ENCODE measurements at places on chromosomes 3 and 15.

- DNase-seq = no peak
These were observed 31.7 kb downstream of the ATP2C1 start for GRCh38 chr3:130925628-130926027.

DNA sequence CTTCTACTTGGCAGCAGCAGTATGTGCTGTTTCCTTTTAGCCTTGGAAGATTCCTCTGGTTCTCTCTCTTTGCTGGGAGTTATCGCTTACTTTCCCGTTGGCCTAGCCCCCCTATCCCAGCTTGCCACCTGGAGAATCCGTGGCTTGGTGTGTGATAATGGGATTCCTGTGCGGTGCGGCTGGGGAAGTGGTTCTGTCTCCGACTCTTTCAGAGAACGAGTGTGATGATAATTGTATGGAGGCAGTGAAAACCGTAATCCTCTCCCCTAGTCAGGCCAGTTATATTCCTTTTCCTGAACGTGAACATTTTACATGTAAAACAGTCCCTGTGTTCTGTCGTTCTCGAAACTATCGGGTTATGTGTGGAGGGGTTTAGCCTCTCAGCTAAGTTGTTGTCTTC, 300.1 kb upstream of the C2CD4B start:
- DNase-seq = no peak

DNA sequence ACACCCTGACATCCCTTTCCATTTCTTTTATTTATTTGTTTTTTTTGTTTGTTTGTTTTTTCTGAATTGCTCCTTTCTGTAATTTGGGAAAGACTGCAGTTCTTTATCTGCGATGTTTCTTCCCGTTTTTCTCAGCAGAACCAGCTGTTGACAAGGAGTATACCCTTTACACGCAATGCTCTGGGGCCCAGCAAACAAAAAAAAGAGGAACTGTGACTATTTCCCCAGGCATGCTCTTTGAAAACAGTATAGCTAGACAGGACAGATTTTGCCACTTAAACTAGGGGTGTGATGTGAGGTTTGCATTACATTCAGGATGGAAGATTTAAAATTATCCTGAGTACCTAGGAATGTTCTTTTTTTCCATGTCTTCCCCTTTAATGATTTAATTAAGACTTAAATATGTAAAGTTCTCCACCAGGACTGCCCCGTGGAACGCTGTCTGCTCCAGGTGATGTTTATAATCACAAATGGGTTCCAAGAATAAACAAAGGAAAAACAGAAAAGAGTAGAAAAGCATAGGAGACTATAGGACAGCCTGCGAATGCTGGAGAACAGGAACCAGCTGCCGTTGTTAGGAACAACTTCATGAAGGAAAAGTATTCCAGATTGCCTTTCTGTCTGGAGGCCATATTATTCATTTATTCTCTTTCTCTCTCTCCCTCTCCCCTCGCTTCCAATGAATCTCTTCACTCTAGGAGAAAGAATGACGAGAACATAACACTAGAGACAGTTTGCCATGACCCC, 43.3 kb downstream of the TGFBR2 start:
- DNase-seq = no peak

DNA sequence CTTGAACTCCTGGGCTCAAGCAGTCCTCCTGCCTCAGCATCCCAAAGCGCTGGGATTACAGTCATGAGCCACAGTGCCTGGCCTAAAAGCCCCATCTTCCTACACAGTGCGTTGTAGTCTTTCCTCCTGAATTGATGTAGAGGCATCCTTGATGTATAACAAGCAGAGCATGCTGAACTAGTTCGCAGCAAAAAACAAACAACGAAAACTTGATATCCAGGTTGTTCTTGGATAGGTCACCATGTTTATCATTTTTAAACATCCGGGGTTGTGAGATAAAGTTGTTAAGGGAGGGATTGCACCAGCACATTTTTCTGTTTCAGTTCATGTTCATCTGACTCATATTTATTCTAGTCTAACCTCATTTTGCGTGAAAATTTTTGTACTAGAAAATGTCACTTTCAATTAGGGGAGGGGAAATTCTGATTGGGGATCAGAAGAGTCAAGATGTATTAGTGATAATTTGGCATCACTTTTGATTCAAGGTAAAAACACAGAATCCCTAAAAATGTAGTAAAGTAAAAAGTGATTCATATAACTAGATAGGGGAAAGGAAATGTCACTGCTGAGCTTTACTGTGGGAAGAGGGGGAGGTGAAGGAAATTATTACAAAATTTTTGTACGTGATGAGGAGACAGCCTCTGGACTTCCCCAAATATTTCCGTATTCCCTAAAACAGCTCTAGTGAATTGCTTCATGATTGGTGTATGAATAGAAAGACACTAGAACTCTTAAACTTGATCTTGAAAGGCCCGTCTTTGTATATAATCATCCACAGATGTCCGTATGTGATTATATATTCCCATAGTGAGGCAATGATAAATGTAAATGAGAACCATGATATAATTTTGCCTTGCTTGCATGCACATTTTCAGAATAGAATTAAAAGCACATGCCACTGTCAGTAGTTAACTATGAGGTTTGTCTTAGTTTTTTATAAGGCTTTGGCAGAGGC, 22.9 kb downstream of the RAB8B start:
- DNase-seq = no peak

- no peak for DNase-seq
These were observed 1.2 kb downstream of the OSBPL11 start for GRCh38 chr3:125594125-125594524.

DNA sequence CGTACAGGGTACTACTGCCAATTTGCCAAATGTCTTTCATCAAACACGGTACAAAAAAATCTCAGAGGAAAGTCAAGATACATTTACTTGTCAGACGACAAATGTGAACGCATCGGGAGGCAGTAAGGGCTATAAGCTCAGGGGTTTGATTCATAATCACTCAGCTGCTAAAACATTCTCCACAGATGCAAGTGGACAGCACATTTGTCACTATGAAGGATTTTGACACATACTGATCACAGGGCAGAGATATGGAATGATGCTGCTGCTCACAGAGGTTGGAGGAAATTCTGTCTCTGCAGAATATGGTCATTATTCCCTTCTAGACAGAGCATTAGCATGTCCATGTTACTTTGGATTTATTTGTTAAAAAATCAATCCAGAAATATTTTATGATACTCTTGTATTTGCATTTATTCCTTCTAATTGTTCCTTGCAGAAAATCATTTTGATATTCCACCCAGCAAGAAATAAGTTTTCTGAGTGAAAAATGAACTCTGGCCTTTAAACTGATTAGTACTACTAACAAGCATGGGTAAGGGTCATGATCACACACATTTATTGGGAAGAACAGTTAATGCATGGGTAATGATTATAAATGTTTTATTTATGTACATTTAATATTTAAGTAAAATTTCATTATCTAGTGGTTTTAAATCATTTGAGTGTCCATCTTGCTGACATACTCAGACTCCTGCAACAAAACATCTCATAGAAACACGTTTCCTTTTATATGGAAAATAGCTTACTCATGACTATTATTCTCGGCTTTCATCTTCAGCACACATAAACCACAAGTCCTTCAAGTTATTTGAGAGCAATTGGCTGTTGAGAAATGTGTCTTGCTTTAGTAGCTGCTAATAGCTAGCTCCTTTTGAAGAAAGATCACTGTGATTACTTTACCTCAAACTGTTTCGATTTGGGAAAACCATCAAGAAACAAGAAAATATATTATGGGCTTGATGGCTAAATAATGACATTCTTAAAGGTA, 559.3 kb downstream of the MECOM start:
- no peak for DNase-seq

GRCh38 chr3:100443690-100444089, 42.4 kb downstream of the LNP1 start:
- DNase-seq = no peak

GRCh38 chr3:128366136-128366535, 100.6 kb downstream of the DNAJB8 start:
- no peak for DNase-seq

DNA sequence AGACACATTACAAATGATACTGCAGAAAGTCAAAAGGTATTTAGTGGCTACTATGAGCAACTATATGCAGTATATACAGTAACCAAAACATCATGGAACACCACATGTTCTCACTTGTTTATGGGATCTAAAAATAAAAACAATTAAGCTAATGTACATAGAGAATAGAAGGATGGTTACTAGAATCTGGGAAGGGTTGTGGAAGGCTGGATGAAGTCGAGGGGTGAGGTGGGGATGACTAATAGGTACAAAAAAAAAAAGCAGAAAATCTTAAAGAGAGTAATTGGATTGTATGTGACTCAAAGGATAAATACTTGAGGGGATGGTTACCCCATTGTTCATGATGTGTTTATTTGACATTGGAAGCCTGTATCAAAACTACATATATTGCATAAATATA, 848.8 kb upstream of the GBE1 start:
- DNase-seq = no peak

DNA sequence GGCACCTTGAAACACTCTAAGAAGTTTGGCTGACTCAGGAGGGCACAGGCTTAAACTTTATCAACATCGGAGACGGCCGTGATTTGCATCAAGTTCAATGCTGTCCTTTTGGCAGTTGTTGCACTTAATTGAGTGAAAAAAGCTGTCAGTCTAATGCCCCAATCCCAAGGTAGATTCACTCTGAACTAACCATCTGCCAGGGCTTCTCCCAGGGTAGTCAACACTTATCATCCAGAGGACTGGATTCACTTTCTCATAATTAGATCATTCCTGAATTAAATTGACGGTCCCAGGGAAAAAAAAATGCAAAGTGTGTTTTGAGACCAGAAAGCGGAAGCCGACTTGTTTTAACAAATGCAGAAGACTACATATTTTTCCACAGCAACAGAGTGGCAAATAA, 28.5 kb downstream of the RORA start:
- no peak for DNase-seq

- no peak for DNase-seq
These were observed 20.9 kb downstream of the KAT2B start for GRCh38 chr3:20060974-20061685.

DNA sequence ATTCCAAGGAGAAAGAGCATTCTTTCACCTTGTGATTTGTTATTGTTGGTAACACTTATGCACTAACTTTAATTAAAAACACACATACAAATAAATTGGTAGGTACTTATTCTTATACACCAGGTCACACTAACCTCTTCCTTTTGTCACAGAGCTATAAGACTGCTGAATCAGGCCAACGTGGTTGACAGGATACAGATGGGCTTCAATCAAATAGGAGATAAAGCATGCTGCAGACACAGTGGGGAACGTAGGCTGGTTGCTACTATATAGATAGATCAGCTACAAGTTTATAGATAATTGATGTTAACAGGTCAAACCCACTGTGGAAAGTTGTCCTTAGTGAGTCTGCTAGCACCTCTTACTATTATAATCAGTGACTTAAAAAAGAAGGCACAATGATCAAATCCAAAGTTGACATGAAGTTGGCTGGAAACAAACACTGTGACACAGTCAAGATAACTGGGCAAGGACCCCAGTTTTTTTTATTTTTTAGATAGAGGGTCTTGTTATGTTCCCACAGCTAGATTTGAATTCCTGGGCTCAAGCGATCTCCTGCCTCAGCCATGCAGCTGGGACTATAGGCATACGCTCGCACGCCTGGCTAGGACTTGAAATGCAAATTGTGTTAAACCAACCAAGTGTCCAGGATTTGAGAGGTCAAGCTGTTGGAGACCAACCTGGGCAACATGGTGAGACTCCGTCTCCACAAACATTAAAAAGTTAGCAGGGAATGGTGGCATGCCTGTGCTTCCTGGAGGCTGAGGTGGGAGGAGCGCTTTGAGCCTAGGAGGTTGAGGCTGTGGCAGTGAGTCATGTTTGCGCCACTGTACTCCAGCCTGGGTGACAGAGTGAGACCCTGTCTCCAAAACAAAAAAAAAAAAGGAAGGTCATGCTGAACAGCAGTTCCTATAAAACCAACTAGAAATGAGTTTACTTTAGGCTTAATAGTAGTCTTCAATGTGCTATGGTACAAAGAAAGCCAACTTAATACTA, 97.9 kb upstream of the MEX3B start:
- DNase-seq = no peak

- no peak for DNase-seq
These were observed 122.6 kb upstream of the ARRDC4 start for GRCh38 chr15:97837896-97838295.

- no peak for DNase-seq
These were observed 18.5 kb downstream of the MIX23 start for GRCh38 chr3:122364490-122364889.

- no peak for DNase-seq
These were observed 54.4 kb downstream of the LARS2 start for GRCh38 chr3:45442679-45443253.

DNA sequence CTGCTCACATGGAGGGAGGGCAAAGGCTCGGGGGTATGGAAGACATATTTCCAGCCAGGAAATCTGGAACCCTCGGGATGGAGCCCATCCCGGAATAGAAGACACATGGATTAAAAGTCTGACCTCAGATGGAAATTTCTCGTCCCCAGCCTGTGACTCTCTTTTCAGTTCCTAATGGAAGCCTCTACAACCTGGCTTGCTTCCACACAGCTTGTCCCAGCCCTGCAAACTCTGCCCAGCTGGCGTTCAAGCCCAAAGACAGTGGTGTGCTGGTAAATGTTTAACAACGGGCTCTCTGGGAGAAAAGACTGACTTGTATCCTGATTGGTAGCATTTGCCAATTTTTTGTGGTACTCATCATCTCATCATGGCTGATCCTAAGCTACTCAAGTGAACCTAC, 35.6 kb upstream of the TLE3 start:
- DNase-seq = no peak

GRCh38 chr3:182713743-182714517, 79.4 kb upstream of the ATP11B start:
- no peak for DNase-seq

GRCh38 chr15:72176159-72176558, 21.4 kb downstream of the GRAMD2A start:
- no peak for DNase-seq

- no peak for DNase-seq
These were observed 1.3 kb downstream of the PXK start for GRCh38 chr3:58334013-58334321.

GRCh38 chr3:4814305-4814903, 164.8 kb upstream of the BHLHE40 start:
- DNase-seq = no peak

DNA sequence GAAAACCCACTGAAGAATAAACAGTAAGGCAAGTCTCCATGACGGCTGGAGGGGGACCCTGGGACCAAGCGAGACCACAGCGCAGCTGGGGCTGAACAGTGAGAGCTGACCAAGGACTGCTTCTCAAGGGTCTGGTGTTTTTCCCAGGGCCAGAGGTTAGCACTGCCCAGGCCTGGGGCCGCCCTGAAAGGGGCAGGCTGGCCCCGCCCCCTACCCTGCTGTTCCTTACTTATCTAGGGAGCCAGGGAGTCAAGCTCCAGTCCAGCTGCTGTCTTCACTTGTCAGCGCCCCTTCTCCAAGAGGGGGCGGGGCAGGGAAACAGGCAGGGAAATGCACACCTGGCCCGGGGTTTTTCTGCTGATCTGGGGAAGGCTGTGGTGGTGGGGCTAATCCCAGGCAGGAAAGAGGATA, 51.6 kb upstream of the HACD2 start:
- no peak for DNase-seq

- DNase-seq = no peak
These were observed 72.7 kb upstream of the SNRK start for GRCh38 chr3:43213631-43214030.

- no peak for DNase-seq
These were observed 75.9 kb upstream of the CBLB start for GRCh38 chr3:105944721-105945120.
